ENCODE measurements at places on chromosomes 2 and 18. TPM values are rescaled to one million over a fixed set of nuclear protein-coding genes. Genes with fewer than 3 reads are reported as not detected.

DNA sequence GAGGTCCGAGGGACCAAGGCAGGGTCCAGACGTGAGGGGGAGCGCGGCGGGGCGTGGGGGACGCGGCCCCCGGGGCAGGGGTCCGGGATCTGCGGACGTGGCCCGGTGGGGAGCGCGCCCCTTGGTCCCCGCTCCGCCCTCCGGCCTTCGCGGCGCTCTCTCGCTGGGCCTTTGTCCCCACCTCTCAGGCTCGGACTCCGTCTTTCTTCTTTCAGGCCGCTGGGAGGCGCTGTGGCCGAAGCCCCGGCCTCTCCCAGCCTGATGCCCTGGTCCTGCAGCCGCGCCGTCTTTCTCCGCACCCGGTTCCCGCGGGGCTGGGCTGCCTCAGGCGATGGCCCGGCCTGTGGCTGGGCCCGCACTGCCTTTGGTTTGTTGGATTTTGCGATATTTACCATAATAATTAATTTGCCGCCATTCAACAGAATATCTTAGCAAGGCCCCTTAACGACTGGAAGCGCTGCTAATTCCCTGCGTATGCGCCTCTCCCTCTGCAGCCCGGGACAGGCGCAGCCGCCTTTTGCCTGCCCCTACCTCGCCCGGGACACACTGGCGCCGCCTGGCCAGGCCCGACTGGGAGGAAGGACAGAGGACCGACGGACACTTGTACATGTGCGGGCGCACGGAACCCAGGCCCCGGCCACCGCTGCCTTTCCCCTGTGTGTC is 10.8 kb downstream of the SIX3 start:
- DNase-seq: no peak

DNA sequence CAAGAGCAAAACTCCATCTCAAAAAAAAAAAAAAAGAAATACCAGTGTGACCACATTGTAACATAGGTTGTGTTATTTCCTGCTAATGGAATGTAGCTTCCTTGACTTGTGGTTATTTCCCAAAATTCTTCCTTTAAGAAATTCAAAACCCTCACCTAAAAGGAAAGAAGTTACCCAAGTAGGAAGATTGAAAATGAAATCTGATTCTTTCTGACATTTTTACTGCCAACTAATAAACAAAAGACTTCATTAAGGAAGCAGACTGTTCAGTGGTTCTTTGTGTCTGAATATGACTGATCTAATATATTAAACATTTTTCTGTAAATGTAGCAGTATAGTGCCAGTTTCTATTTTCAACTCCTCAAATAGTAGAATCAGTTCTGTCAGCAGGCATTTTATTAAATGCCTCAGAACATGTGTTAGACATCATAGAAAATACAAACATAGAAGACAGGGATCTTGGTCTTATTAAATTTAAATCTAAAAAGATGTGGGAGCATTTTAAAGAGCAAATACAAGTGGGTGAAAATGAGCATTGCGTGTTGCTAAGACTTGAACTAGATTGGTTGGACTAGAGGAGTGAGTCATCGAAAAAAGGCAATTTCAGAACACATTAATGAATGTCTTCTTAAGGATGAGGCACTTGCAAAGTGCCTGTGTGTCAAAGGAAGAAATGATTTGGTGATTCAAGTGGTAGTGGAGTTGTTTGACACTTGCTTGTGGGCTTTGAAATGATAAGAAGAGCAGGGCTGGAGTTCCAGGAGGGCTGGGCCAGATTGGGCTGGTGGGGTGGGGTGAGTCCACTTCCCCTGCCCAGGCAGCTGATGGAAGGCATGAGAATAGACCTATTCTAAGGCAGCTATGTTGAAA is 53.4 kb downstream of the PKP4 start:
- DNase-seq: no peak

GRCh38 chr2:3131636-3132326 is 245.8 kb downstream of the EIPR1 start:
- no peak for DNase-seq

DNA sequence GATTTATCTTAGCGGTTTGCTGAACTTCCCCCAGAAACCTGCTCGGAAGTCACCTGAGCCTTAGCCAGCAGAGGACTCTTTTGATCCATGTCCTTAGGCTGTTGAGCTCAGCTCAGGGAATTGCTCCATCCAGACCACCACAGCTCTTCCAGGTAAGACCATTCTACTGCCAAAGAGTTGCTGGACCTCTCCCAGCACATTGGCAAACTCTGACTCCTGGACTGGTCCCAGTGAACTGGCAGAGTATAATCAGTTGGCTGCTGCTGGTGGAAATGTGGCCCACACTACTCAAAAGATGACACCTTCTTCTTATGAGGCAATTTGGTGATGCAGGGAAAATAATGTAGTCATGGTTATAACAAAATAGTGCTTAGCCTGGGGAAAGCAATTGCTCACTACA is 308.8 kb upstream of the FIGN start:
- DNase-seq: no peak

- no peak for DNase-seq
Measured at GRCh38 chr2:45710468-45710867, 59.0 kb downstream of the PRKCE start.

DNA sequence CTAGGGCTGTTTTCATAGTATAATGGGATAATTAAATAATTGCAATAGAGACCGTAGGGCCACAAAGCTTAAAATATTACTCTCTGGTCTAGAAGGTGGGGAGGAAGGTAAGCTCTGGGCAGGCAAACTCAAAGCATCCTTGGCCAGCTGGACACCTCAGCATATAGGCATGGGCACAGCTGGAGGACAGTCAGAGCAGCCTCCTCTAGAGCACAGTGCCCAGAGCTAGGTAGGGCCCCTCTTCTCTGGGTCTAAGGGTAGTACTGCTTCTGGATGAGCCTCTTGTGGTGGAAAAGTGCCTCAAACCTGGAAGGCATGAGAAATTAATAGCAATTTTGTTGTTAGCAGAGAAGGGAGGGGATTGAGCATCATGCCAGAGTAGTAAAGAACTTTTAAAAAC is 291.3 kb upstream of the FBXO11 start:
- DNase-seq: no peak

GRCh38 chr18:49072524-49072934 is 121.8 kb upstream of the SMAD7 start:
- no peak for DNase-seq

- no peak for DNase-seq
Measured at GRCh38 chr2:169175112-169175511, 105.7 kb downstream of the DHRS9 start.

GRCh38 chr2:18379870-18380269 is 180.6 kb downstream of the RDH14 start:
- DNase-seq: no peak

GRCh38 chr2:113324684-113325160 is 46.0 kb upstream of the PAX8 start:
- DNase-seq: peak; percentile 66

Gene RFX8
- 1.1 TPM for polyA plus RNA-seq

Gene SPC25
- polyA plus RNA-seq: 24.9 TPM

Gene KATNAL2
- 10.5 TPM for polyA plus RNA-seq

Gene RGPD8
- polyA plus RNA-seq: 4.5 TPM

Gene EDAR
- 2.9 TPM for polyA plus RNA-seq

Measured in renal cortex interstitium (tissue), 15 donors.